Activated CD4-positive, alpha-beta T cell treated with anti-CD3 and anti-CD28 coated beads, Interleukin-2, amount 50 U/mL, for 1 hour (primary cell): ENCODE measurements at places on chromosomes 11 and 22.

DNA sequence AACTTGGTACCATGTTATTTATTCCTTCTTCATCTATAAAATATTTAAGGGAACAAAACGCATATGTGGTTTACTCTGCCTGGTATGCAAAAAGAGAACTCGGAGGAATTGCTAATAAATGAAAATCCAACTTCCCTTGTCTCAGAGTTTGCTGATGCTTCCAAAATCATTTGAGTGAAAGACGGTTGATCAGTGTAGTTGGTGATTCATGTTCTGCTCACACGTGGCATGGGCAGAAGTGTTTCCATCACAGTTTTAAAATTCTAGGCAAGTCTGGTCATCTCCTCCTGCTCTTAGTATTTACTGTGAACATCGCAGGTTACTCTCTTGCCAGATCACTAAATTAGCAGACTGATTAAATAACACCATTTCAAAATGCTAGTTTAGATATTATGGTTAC, 11.9 kb upstream of the PARVB start:
- no peak for DNase-seq

DNA sequence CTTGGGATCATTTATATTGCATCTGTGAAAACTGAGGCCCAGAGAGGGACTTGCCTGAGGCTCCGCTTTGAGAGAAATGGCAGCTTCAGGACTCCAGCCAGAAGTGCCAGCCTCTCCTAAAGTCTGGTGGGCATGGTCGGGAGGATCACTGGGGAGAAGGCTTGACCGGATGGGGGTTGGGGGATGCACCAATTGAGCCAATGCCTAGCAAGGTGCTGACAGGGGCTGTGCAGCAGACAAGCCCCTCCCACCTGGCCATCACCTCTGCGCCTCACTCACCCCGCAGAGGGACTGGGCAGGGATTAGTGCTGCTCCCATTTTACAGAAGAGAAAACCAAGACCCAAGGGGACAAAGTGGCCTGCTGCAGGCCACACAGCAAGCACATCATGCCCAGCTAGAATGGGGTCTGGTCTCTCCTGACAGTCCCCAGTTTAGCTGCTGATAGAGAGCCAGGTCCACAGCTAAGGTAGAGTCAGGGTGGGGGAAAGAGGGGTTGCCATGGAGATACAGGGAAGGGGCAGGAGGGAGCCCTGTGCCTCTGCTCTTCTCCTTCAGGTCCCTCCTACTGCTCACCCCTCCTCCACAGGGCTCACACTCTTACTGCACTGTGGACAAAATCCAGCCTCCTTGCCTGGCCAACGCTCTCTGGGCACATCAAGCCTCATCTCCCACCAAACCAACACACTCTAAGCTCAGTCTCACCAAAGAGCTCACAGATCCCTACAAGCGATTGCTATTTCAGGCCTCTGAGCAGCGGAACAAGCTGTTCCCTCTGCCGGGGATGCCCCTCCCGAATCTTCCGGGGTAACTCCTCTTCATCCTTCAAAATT, 29.5 kb downstream of the TEF start:
- no peak for DNase-seq

DNA sequence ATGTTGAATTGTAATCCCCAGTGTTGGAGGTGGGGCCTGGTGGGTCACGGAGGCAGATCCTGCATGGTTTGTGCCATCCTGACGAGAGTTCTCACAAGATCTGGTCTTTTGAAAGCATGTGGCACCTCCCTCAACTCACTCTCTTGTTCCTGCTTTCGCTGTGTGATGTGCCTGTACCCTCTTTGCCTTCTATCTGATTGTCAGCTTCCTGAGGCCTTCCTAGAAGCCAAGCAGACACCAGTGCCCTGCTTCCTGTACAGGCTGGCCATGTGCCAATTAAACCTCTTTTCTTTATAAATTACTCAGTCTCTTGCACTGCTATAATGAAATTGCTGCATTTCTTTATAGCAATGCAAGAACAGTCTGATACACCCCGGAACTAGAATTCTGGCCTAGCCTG, 13.1 kb downstream of the PTPN5 start:
- DNase-seq: no peak

GRCh38 chr22:40176921-40177737, 596 bp upstream of the TNRC6B start:
- peak; percentile 69 for DNase-seq
